Common myeloid progenitor, CD34-positive (primary cell): ENCODE measurements at places on chromosomes 16 and 17.

DNA sequence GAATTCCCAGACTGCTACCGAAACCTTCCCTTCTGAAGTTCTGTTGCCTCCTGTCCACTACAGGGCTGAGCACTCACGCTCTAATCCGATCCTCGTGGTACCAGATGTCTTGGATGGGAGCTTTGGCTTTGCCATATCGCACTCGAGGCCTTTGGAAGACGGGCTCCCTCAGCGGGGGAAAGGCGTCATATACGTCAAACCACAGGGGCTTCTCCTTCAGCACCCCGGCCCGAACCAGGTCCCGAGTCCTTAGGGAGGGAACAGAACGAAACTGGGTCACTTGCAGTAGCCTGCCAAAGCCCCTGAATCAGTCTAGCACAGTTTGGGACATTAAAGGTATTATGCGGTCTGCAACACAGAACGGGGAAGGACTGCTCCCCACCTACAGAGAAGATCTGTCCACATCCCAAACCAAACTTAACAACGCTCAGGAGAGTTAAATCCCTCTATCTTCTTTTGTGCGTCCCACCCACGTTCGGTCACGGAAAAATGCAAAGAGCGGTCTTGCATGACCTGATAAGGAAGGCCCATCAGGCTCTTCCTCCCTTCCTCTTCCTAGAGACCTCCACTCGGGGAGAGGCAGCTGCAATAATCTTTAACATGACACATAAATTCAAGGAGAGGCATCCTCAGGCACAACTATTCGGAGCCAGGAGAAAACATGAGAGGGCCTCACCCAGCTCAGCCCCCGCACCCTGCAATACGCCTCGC lies 526 bp downstream of the MRPS23 start:
- no peak for DNase-seq

- no peak for DNase-seq
Observed at GRCh38 chr16:26500326-26500725, 566.4 kb upstream of the C16orf82 start.

GRCh38 chr17:19457830-19458271 lies 46.8 kb downstream of the RNF112 start:
- no peak for DNase-seq

DNA sequence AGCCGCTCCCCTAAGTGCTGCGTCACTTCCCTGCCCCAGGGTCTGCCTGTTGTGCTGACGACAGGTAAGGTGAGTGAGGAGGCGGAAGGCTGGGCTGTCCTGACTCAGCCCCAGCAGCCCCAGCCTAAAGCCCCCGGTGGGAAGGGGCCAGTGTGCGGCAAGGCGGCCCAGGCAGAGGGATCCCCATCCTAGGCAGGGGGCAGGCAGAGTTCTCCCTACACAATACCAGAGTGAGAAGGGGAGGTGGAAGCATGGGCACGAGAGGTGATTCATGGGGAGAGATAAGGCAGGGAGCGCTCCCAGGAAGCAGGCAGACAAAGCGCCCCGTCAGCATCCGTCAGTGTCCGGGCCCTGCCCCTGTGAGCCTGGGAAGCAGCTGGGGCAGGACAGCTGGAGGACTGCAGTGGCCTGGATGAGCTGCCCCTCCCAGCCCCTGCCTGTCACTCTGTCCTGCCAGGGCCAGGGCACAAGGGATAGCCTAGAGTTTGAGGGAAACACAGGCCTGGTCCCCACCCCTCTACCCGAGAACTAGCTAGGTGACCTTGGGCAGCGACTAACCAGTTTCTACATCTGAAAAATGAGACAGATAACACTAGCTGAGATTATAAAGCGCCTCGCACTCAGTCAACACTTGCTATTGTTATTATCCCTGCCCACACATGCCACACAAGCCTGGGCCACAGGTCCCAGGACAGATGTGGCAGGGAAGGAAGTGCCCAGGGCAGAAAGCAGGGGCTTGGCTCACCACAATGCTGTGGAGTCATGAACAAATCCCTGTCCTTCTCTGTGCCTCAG lies 3.8 kb downstream of the FAM83G start:
- no peak for DNase-seq

GRCh38 chr17:54933921-54934320 lies 33.3 kb downstream of the TOM1L1 start:
- peak; percentile 2 for DNase-seq

DNA sequence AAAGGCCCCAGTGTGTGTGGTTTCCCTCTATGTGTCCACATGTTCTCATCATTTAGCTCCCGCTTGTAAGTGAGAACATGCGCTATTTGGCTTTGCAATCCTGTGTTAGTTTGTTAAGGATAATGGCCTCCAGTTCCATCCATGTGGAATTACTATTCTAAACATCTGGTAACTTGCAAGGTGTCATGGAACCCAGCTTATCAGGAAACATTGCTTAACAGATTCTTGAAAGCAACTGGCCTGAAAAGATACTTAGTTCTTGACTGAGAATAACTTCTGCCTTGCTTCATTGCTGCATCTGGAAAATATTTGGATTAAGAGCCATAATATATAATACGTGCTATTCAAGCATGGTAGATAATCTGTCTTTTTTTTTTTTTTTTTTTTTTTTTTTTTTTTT lies 27.8 kb downstream of the PAFAH1B1 start:
- no peak for DNase-seq

GRCh38 chr17:44736551-44737240 lies 22.1 kb upstream of the ADAM11 start:
- no peak for DNase-seq

DNA sequence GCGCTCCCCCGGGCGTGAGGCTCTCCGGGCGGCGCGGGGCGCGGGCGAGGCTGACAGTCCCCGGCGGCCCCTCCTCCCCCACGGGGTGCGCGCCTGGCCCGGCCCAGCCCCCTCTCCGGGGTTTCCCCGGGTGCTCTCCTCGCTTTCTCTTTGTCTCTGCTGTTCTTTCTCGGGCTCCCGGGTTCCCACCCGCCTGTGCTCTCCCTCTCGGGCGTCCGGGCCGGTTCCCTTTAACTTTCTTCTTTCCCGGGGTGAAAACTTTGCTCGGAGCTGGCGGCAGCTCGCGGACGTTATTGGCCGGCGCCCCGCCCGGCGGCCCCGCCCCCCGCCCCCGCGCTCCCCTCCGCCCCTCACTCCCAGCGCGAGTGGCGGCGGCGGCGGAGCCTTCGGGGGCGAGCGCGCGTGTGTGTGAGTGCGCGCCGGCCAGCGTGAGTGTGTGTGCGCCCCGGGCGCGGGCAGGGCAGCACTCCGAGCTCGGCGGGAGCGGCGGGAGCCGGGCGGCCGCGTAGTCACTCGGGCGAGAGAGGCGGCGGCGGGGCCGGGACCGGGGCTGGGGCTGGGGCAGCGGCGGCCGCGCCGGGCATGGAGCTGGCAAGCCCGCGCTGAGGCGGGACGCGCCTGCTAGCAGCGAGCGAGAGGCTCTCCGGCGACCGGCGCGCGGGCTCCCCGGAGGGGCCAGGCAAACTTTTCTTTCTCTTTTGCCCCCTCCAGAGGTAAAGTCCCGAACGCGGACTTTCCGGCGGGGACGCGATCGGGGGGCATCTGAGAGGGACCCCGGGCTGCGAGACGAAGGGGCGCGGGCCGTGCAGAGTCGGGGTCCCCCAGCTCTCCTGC lies at the start of gene NTN1:
Gene NTN1, plus strand, starts transcription at position 353 of the 834 bp plus-strand sequence. CDS start 864 bp downstream, outside the sequence.
- DNase-seq: peak; percentile 79

DNA sequence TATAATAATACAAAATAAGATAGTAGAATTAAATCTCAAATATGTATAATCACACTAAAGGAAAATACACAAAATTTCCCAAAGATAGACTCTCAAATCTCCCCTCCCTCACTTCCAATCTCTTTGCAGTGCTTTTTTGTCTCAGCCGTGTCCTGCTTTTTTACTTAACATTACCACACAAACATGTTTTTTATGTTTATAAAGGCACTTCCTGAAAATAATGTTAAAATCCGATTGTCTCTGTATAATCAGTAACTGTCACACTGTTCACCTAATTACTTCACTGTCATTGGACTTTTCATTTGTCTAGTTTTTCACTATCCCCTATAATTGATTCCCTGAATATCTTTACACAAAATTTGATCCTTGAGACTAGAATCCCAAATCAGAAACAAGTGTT lies 38.2 kb upstream of the ALDH3A2 start:
- no peak for DNase-seq

DNA sequence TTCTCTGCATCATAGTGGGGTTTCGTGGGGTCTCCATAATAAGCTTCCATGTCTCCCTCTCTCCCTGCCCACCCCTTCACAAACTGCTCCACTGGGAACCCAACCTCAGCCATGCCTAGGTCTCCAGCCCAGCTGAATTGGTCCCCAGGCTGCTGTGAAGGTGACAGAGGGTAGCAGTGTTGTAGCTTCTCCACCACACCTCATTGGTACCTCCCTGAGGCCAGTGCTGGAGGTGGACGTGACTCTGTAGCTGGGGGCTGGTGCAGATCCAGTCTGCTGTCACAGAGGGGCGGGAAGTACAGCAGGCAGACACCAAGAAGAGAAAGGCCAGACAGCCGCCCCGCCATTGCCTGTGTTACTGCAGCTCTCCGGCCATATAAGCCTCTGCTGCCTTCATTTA lies 82.1 kb downstream of the OR1D5 start:
- DNase-seq: no peak

GRCh38 chr17:35073183-35073790 lies 9.8 kb upstream of the RFFL start:
- DNase-seq: no peak
